ENCODE measurements at places on chromosomes 13 and 19. TPM values are rescaled to one million over a fixed set of nuclear protein-coding genes. Genes with fewer than 3 reads are reported as not detected.

The TMPRSS9 gene
- total RNA-seq: 0.25 TPM

The KIR2DL3 gene
- not detected for total RNA-seq

The RAVER1 gene
- 4.9 TPM for total RNA-seq

The TPT1 gene
- total RNA-seq: 1,724 TPM

The S1PR4 gene
- total RNA-seq: not detected

The N4BP2L1 gene
- 11.3 TPM for total RNA-seq

The ZBTB32 gene
- total RNA-seq: not detected

All from temporal lobe (tissue), 4 donors.